ENCODE measurements at places on chromosomes 6 and 20.

DNA sequence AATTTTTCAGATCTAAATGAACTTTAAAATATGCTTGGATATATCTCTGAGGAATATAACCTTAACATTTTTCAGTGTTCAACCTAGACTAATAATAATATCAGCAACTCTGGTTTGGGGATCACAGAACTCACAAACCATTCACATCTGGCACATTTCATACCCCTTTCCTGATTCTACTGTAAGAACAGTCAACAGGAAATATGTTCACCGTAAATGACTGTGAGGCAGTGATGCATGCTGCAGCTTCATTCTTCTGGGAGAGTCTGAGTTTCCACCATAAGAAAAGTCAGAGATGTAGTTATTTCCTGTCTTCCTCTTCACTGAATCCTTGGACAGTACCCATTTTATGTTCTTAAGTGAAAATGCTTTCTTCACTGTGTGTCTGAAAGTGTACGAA is 134.2 kb upstream of the IFNGR1 start:
- no peak for DNase-seq

GRCh38 chr6:137883400-137884148 is 16.5 kb downstream of the TNFAIP3 start:
- no peak for DNase-seq

DNA sequence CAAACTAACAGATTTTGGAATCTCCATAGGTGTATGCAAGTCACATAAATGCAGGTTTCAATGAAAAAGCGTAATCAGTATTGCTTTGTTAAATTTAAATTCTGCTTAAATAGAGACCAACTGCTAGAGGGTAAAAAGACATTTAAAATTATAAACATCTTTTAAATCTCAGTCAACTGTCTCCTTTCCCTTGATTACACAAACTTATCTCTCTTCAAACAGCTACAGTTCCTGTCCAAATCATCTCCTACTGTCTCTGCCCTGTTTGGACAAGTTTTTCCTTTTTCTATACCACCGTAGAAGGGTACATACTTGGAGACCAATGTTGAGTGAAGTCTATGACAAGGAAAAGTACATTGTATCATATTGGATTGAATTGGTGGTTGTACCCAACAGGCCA is 43.5 kb downstream of the AGPAT4 start:
- DNase-seq = no peak

DNA sequence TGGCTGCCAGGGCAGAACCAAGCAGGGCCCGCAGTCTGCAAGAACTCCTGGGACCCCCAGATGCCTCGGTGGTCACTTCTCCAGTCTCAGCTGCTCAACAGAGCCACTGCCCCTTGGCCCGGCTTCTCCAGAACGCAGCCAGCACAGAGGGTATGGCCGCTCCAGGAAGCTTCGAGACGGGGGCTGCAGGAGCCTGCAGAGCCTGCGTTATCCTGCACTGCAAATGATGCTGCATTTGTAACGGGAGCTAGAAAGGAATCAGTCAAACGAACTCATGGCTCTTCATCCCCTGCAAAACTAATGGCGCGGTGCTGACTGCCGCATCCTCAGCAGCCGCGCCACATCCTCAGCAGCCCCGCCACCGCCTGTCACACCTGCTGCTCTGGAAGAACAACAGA is 254.9 kb downstream of the TAF4 start:
- DNase-seq = no peak

GRCh38 chr6:147158881-147159280 is 45.3 kb upstream of the STXBP5 start:
- DNase-seq = no peak

- no peak for DNase-seq
Observed at GRCh38 chr20:49866051-49866450, 49.3 kb downstream of the SPATA2 start.

DNA sequence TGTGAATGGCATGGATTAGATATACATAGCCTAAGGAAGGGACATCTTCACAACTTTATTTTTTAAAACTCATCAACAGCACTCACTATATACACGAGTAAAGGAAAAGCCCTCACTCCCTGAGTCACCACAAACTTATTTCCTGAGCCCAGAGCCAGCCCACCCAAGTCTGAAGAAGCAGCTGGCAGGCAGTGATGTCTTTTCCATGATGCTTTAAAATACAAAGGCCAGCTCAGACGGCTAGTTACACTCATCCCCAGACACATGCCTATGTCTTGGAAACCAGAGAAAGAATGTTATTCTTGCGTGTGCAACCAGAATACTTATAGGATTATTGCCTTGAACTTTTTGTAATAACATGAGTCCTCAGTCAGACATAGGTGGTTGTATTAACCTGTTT is 114.4 kb downstream of the ADGRG6 start:
- DNase-seq = no peak

DNA sequence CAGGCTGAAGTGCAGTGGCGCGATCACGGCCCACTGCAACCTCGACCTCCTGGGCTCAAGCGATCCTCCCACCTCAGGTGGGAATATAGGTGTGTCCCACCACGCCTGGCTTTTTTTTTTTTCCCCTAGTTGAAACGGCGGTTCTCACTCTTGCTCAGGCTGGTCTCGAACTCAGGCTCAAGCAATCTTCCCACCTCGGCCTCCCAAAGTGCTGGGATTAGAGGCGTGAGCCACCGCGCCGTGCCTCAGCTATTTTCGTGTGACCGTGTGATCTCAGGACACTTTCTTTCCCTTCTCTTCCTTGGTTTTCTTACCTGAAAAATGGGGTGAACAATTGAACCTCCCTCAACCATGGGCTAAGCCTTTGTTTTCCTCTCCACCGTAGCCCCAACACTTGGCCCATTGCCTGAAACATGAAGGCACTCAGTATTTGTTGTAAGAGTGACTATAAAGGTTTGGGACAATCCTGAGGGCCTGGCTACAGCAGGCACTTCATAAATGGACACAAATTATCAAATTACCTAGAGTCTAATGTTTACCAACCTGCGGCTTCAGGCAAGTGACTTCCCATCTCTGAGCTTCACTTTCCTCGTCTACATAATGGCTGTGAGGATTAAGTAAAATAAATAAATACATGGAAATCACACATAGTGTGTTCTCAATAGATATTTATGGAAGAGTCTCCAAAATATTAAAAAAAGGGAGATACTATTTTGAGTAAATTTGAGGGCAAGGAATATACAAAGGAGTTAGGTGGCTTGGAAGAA is 31.4 kb upstream of the ID1 start:
- no peak for DNase-seq

- no peak for DNase-seq
Observed at GRCh38 chr20:49794336-49795134, 18.1 kb upstream of the SLC9A8 start.

- no peak for DNase-seq
Observed at GRCh38 chr6:70758883-70759282, 91.2 kb downstream of the SMAP1 start.

All from stimulated activated CD8-positive, alpha-beta memory T cell treated with anti-CD3 and anti-CD28 coated beads, Interleukin-7, amount 100 ng/mL, for 4 hours (primary cell).